ENCODE measurements at places on chromosomes 3 and 15.
A peak's percentile ranks its signal among the peaks of the same experiment; 100 is the strongest.

DNA sequence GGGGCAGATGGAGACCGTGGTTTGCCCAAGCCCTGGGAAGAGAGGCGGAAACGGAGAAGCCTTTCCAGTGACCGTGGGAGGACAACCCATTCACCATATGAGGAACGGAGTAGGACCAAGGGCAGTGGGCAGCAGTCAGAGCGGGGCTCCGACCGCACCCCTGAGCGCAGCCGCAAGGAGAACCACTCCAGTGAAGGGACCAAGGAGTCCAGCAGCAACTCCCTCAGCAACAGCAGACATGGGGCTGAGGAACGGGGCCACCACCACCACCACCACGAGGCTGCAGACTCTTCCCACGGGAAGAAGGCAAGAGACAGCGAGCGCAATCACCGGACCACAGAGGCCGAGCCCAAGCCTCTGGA, 2.0 kb downstream of the RBM15B start:
- no peak for DNase-seq

GRCh38 chr15:63986185-63986680, 60.1 kb downstream of the DAPK2 start:
- no peak for DNase-seq

- DNase-seq = no peak
These were observed 223.8 kb downstream of the ADAMTS9 start for GRCh38 chr3:64463981-64464380.

DNA sequence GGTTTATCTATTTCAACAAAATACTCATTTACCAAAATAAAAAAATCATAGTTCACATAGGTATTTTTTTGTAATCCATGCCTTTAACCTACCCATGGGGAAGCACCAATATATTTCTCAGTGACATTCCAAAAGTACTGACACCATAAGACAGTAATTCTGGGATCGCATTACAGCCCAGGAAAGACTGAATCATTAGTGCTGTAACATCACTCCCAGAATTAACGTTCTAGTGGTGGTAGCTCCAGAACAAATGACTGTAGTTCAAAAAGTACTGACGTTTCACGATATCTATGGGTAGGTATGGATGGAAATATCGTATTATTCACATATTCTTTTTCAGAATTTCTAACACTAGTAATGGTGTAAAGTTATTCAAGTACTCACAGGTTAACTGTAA, 54.3 kb upstream of the NEK10 start:
- peak; percentile 39 for DNase-seq

- DNase-seq = no peak
These were observed 33.3 kb downstream of the ATG7 start for GRCh38 chr3:11305509-11305908.

DNA sequence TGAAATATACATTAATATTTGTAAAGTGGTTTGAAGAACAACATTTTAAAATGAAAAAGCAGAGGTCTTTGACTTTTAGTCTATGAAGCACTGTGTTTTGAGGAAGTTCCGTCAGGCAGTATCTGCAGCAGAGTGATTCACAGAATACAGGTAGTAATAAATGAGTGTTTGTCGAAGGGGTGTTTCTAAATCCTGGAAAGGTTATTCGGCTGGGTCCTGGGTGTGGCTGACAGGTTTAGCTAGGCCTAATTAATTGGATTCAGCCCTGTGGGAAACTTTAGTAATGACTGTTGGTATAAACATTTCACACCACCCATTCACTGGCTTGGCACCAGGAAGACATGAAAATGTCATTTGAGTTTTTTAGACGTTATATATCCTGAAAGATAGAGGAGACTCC, 51.3 kb downstream of the TIPARP start:
- DNase-seq = no peak

DNA sequence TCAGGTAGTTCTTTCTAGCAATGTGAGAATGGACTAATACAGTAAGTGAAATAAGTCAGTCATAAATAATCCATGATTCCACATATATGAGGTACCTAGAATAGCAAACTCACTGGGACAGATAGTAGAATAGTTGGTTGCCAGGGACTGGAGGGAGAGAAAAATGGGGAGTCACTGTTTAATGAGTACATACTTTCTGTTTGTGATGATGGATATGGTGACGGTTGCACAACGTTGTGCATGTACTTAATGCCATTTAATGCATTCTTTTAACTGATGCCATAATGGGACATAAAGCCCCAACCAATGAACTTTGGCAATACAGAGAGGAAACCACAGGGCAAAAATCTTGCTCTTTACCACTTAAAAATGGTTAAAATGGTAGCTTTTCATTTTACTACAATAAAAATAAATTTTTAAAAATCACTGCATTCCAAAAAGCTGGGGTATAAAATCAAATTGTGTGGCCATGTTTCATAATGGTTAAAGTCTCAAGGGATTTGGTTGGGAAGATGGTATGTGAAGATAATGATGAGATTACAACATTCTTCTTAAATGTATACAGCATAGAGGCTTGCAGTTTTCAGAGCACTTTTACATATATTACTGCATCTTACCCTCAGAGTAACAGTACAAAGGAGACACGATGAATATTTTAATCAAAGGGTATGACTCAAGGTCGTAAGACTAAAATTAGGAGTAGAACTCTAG, 45.2 kb downstream of the ADAM10 start:
- peak; percentile 9 for DNase-seq

DNA sequence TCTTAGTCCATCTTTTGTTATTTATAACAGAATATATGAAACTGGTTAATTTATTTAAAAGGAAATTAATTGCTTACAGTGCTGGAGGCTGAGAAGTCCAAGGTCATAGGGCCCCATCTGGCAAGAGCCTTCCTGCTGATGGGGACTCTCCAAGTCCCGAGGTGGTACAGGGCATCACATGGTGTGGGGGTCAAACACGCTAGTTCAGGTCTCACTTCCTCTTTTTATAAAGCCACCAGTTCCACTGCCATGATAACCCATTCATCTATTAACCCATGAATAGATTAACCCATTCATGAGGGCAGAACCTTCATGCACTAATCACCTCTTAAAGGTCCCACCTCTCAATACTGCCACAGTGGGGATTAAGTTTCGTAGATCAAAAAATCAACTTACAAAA, 659.3 kb downstream of the NAALADL2 start:
- no peak for DNase-seq

GRCh38 chr3:106773795-106774194, 603.4 kb upstream of the CCDC54 start:
- no peak for DNase-seq

GRCh38 chr15:88890495-88890894, 4.8 kb downstream of the HAPLN3 start:
- DNase-seq = no peak

GRCh38 chr15:60004846-60005351, 788 bp downstream of the FOXB1 start:
- no peak for DNase-seq

GRCh38 chr15:56948764-56949101, 30.3 kb downstream of the TCF12 start:
- no peak for DNase-seq

- DNase-seq = no peak
These were observed 8.2 kb upstream of the ITGA11 start for GRCh38 chr15:68440136-68440535.

- peak; percentile 34 for DNase-seq
These were observed 8.1 kb downstream of the CAV3 start for GRCh38 chr3:8741581-8742261.

- peak; percentile 61 for DNase-seq
These were observed 47.2 kb upstream of the MME start for GRCh38 chr3:155032918-155033317.

- DNase-seq = no peak
These were observed 18.1 kb downstream of the FAM81A start for GRCh38 chr15:59456114-59456513.

- peak; percentile 85 for DNase-seq
These were observed 4.3 kb downstream of the DAZL start for GRCh38 chr3:16600780-16601536.

- DNase-seq = no peak
These were observed 119.3 kb upstream of the BFSP2 start for GRCh38 chr3:133280586-133280985.

- no peak for DNase-seq
These were observed 89.8 kb downstream of the ARHGEF26 start for GRCh38 chr3:154210986-154211385.

- DNase-seq = no peak
These were observed 40.6 kb upstream of the POLR2M start for GRCh38 chr15:57665939-57666338.

- DNase-seq = no peak
These were observed 36.3 kb downstream of the NGRN start for GRCh38 chr15:90301707-90302300.

- no peak for DNase-seq
These were observed 18.9 kb downstream of the CD200 start for GRCh38 chr3:112351823-112352222.

GRCh38 chr3:131231710-131232389, 149.7 kb upstream of the NUDT16 start:
- no peak for DNase-seq

DNA sequence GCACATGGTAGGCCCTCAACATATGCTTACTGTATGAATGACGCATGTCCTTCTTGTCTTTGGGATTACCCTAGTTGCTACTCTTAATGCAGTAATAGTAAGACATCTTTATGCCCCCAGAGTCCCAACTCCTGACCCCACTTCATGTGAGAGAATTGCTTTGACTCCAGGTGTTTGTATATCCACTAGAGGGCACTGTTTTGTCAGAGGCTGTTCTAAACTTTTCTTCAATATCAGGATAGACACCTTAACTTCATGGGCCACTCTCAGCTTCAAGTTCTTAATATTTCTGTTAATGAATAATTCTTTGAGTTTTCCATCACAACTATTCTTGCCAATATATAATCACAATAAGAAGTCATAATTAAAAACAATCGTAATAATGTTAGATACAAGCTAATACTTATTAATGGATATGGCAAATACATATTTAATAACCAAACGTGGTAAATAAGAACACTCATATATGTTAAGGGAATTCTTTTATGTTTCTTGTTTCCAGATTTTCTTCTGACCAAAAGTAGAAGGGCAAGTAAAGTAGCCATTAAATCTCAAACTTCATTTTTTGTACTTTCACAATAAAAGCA, 337.2 kb upstream of the DNAJC19 start:
- no peak for DNase-seq

DNA sequence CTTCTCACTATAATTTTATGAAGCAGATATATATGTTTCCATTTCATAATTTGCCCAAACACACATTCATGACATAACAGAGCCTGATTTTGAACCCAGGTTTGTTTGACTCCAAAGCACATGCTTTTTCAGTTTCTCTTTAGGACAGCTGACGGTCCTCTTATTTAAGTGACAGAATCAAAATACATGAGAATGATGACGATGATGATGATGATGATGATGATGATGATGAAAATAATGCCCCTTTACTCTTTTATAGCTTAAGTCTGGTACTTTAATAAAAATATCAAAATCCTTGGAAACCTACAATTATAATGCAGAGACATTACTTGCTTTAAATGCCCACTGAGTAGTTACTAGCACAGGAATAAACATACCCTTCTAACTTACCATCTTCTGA, 15.3 kb downstream of the COPB2 start:
- no peak for DNase-seq

DNA sequence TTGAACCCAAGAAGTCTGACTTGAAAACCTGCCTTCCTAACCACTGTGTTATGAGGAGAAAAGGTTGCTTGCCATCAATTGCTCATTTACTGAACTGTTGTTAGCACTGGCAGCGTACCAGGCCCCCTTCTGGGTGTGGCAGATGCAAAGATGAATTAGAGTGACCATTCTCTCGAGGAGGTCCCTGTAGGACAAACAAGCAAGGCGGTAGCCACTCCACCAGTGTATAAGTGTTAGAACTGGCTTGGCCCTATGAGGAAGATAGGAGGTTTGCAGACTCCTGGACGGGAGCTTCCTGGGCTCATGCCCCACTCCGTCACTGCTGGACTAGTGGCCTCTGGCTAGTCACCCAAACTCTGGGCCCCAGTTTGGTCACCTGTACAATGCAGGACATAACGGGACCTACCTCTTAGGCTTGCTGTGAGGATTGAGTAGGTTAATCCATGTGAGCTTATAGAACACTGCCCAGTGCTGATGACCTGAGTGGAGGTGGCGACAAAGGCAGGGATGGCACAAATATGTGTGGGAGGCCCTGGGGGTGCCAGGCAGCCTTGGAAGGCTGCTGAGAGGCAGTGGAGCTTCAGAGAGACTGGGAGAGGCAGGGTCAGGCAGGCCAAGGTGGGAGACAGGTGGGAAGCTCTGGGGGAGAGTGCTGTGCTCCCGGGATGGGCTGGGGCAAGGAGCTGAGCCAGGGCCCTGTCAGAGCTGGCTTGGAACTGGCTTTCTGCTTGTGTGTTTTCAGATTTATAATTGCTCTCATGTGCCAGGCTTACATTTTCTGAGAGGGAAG, 145.9 kb downstream of the DNAJB8 start:
- DNase-seq = no peak

DNA sequence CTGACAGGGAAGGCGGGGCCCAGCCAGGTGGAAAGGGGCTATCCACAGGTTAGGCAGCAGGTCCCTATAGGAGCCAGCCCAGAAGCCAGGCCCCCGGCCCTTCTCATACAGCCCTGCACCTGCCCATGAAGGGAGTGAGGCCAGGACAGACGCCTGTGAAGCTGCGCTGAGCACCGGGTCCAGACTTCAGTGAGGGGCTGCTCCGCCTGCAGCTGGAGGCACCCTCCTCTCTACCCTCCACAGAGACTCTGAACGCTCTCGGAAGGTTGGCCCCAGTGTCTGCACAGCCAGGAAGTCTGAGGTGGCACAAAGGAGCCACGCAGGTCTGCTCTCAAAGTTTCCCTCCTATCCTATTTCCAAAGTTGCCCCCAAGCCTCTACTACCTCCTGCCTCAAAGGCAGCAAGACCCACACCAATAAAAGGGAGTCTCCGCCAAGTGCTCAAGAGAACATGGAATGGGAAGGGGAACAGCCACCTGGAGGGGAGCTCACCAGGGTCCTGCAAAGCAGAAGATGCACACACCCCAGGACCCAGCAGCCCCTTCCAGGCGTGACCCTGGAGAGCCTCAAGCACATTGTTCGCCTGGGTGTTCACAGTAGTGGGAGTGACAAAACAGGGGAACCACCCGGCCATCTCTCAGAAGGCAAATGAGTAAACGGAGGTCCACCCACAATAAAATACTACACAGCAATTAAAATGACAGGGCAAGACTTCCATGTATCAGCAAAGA, 19.5 kb downstream of the XXYLT1 start:
- no peak for DNase-seq

DNA sequence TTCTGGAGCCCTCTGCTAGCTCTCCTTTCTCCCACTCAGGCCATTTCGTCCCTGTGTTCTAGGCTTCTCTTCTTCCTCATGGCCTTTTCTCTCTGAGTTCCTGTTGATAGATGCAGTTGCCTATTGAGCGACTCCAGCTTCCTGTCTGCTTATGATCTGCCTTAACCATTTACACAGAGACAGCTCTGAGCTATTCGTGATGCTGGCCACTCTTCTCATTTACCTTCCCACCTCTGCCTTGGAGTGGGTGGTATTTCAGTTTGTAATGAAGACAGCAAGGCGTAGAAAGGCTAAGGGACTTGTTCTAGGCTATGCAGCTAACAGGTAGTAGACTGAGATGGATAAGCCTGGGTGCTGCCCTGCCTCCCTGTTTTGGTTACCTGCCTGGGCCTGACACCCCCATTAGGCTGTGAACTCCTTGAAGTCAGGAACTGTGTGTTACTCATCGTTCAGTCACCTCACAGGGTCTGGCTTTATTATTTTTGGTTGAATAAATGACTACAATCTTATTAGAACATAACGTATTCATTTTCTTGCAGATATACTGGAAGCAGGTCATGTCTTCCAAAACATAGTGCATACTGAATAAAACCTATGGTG, 12.6 kb upstream of the ZBTB47 start:
- no peak for DNase-seq

GRCh38 chr3:61821823-61822251, 260.5 kb downstream of the PTPRG start:
- DNase-seq = peak; percentile 40

Measured in fibroblast of the conjunctiva (primary cell).